Activated T-cell treated with anti-CD3 and anti-CD28 coated beads for 1 hour (primary cell): ENCODE measurements at places on chromosomes 6 and 20.

GRCh38 chr20:37801921-37802320, 101.0 kb upstream of the VSTM2L start:
- DNase-seq: no peak

- DNase-seq: no peak
These were observed 283.9 kb downstream of the CDH4 start for GRCh38 chr20:61535956-61536355.

DNA sequence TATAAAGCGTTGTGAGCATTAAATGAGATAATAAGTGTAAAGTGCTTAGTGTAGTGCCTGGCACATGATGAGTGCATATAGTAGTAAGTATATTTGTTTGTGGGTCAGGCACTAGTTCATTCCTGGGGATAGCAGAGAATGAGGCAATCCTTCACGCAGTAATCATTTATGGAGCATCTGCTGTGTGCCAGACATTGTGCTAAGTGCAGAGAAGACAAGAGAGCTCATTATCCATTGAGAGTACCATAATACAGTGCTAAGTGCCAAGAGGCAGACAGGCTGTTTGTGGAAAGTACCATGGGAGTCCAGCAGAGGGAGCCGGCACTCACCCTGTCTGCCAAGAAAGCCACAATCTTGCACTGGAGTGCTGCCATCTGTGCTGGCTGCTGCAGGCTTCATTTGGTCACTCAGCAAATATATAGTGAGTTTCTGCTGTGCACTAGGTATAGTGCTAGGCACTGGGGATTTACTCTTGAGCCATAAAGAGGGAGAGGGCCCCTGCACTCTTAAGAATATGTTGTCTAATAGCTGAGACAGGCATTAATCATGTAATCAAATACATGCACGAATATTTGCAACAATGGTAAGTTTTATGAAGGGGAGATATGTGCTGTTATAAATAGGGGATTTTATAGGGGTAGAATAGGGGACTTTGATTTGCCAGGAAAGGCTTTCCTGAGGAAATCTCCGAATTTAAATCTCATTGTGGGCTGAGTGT, 12.9 kb upstream of the MROH8 start:
- peak; percentile 55 for DNase-seq

DNA sequence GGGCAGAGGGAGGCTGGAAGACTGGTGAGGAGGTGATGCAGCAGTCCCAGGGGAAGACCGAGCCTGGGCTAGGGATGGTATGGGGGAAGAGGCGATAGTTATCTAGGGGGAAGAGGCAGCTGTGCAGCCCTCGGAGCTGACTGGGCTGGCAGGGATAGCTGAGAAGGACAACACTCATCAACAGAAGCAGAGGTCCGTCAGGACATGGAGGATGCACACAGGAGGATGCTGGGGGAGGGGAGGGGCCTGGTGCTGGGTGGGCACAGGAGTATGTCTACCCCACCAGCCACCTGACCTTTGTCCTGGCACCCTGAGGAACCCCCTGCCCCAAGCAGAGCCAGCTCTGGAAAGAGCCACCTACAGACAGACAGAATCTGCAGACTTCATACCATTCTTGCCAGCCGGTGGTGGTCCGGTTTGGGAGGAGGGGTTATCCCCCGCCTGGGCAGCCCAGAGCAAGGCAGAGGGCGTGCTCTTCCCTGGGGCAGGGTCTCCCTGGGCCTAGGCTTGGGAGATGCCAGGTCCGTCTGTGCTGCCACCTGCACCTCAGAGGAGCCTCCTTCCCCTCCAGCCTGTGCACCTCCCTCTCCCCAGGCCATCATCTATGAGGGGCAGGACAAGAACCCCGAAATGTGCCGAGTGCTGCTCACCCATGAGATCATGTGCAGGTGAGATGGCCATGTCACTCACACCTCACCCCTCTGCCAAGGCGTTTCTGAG, 14.9 kb downstream of the EBF4 start:
- DNase-seq: no peak

- DNase-seq: no peak
These were observed 43.3 kb downstream of the IRAK1BP1 start for GRCh38 chr6:78910591-78911171.

GRCh38 chr6:26124781-26125685, 37.8 kb downstream of the HFE start:
- DNase-seq: no peak

DNA sequence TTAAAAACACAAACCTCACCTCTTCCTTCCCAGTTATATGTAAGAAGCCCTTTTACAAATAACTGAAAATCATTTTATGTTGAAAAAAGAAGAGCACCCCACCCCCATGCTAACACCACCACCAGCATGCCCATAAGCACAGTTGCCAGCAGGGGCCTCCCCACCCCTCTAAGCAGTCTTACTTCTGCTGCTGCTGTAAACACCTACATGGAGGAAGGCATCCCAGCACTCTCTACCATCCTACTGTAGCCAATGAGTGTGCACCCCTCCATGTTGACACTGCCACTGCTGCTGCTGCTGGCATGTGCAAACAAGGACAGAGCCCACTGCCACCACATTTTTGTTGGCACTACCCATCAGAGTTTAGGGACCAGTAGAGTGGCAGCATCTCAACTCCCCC, 49.6 kb upstream of the PHIP start:
- DNase-seq: no peak

GRCh38 chr6:144153260-144153659, 2.9 kb downstream of the STX11 start:
- no peak for DNase-seq

GRCh38 chr6:153059757-153060156, 57.2 kb upstream of the MTRF1L start:
- DNase-seq: no peak

DNA sequence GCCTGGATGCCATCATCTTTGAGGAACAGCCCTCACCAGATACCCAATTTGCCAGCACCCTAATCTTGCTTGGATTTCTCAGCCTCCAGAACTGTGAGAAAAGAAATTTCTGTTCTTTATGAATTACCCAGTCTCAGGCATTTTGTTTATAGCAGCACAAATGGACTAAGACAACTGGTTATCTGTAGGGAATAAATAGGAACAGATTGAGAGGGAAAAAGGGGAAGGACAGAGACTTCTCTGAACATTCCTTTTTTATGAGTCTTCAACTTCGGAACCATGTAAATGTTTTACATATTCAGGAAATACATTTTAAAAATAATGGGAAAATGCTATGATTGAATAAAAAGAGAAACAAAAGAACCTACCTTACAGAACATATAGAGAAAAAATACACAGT, 20.9 kb downstream of the KCTD20 start:
- DNase-seq: no peak

DNA sequence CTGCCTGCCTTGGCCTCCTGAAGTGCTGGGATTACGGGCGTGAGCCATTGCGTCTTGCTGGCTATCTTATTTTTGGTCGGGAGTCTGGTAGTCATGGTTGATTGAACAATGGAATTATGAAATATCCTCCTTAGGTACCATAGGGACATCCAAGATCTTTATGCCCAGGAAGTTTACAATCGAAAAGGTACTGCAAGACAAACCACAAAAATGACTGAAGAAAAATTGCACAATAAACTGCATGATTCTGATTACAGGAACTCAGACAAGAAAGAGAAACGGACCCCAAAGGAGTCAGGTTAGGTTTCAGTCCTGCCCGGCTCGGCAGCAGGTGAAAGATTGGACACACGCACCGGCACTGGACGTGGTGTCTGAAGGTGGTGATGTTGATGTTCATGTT, 5.3 kb downstream of the SLC26A8 start:
- no peak for DNase-seq
